ENCODE measurements at places on chromosomes 4 and X.

GRCh38 chr4:2937146-2937857, 25.9 kb downstream of the NOP14 start:
- DNase-seq, result no peak

GRCh38 chr4:87425711-87426110, 3.3 kb downstream of the NUDT9 start:
- no peak for DNase-seq

GRCh38 chrX:16002185-16002584, 121.2 kb upstream of the GRPR start:
- no peak for DNase-seq

- DNase-seq, result no peak
These were observed 42.4 kb upstream of the NOCT start for GRCh38 chr4:138972956-138973801.

DNA sequence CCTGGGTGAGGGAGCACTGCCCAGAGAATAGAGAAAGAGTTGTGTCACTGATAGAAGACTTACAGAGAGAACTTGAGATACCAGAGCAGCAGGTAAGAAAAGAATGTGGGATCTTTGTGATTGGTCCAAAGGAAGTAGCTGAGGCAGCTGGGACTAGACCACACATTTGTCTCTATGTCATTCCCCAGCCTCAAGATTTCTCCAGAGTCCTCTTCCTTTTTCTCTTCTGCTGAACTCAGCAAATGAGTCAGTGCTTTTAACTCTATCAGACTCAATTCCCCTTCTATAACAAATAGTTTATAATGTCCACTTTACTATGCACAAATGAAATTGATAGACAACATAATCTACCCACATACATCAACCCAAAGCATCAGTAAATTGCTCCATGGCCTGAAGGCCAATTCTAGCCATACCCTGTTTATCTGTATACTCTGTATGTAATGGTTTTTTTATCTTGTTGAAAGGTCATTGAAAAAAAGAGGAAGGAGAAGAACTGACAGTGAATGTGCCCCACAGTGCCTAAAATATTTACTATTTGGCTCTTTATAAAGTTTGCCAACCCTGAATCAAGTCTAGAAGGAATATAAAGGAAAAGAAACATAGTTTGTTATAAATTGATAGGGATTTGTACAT, 38.2 kb downstream of the ETDC start:
- no peak for DNase-seq

GRCh38 chrX:30751497-30751896, 98.3 kb downstream of the GK start:
- no peak for DNase-seq

- DNase-seq, result peak; percentile 43
These were observed 4.5 kb upstream of the PLCXD1 start for GRCh38 chrX:276581-277201.

GRCh38 chr4:61891953-61892352, 691.8 kb downstream of the ADGRL3 start:
- no peak for DNase-seq

DNA sequence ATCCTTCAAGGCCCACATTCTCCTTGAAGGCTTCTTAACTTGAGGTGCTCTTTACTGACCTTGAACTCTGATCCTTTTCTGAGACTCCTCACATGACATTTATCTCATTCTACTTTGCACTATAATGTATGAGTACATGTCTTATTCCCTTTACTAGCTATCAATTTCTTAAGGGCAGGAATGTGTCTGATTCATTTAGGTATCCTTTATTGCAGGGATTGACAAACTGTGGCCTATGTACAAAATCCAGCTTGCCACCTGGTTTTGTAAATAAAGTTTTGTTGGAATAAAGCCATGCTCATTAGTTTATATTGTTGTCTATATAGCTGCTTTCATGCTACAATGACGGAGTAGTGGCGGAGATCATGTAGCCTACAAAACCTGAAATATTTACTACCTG, 36.7 kb downstream of the SLC4A4 start:
- no peak for DNase-seq

- DNase-seq, result peak; percentile 17
These were observed 26.0 kb downstream of the ADH4 start for GRCh38 chr4:99117876-99118693.

DNA sequence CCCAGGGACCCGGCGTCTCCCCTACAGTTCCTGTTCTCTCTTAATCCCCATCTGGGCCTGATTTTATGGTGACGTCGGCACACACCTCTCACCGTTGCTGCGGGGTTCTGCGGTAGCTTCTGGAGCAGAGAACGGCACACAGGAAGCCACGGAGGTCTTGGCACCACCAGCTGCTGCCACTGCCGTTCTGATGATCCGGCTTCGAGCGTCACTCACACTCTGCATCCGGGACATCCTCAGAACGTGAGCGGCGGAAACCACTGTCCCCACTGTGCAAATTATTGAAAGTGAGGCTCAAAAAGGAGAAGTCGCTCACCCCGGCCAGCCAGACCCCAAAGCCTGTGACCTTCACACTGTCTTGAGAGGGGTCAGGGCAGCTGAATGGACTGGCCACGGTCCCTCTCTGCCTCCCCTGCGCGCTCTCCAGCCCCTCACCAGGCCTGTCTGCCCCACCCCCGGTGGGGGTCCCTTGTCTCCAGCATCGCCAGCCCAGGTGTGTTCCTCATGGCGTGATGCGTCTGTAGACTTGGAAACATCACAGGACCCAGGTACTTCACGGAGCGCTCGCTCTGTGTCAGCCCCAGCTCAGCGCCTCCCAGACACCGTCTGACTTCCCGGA, 201.1 kb downstream of the AFAP1 start:
- no peak for DNase-seq

Measured in LHCN-M2 (cell line).